ENCODE measurements at places on chromosomes 3 and 15.

DNA sequence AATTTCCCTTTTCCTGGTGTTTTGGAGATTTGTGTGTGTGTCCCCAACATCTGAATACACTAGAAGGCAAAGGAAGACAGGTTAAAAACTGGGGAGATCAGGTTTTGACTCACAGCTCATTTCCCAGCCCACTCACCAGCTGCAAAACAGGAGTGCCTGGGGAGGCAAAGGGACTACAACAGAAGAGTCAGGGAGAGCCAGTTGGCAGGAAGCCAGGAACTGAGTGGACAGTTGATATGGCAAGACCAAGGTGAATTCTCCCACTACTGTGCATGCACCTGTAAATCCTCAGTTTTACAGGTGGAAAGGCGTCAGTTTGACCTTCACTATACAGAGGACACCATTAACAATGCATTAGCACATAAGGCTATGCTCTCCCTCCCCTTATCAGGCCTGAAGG is 901.5 kb upstream of the SEMA6D start:
- DNase-seq: no peak

DNA sequence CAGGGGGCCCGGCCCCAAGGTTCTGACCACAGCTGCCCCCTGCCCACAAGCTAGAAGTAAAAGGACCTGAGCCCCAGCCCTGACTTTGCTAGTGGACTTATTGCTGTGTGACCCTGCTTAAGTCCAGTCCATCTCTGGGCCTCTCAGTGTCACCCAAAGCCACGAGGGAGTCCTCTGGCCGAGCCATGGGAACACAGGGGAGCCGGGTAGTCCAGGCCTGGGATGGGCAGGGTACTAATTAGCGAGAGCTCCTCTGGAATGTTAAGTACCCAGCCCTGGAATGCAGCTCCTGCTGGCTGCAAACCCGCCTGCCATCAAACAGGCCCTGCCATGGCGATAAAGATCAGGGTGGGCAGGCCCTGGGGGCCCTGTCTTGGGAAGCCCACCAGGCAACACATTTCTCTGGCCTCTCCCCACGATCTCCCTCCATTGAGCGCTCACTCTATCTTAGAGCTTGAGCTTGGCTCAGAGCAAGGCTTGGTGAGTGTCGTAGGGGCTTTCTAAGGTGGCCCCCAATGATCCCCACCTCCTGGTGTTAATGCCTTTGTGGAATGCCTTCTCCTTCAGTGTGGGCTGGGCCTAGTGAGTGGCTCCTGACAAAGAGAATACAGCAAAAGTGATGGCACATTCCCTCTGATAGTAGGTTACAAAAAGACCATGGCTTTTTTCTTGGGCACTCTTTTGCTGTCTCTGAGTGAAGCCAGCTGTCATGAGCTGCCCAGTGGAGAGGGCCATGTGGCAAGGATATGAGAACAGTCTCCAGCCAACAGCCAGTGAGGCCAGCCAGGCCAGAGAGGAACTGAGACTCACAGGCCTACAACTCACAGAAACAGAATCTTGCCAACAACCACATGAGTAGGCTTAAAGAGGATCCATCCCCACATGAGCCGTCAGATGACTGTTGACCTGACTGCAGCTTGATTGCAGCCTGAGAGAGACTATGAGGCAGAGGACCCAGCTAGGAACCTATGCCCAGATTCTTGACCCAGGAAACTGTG is 133.1 kb downstream of the SMAD6 start:
- DNase-seq: no peak

GRCh38 chr3:133464573-133464972 is 64.7 kb downstream of the BFSP2 start:
- no peak for DNase-seq

- no peak for DNase-seq
Observed at GRCh38 chr3:61227799-61228198, 23.5 kb downstream of the FHIT start.

GRCh38 chr15:63051156-63052066 is 8.9 kb downstream of the TPM1 start:
- no peak for DNase-seq

DNA sequence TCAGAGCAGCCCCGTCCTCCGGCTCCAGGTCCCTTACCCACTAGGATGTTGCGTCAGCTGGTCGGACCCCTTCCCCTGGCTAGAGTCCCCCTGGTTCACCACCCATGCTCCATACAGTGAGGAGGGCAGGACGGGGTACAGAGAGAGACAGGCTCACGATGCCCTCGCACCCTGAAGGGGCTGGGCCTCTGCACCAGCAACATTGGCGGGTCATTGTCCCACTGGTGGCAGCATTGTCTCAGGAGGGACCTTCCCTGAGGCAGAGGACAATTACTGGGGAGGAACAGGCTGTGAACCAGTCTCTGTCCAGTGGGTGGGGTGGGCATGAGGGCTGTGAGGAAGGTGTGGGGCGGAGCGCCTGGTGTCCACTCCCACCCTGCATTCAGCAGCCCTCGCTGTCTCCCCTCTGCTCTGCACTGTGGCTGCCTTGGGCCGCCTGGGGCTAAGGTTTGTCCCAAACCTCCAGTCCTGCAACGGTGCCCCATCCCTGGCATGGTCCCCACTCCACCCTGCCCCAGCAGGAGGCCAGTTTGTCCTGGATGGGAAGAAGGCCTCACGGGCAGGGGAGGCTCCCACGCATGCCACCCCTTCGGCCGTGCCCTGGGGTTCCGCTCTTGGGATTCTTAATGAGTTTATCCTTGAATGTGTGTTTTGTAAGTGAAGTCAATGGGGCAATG is 48.0 kb upstream of the KLF13 start:
- no peak for DNase-seq

GRCh38 chr3:57943525-57944495 is 64.4 kb upstream of the FLNB start:
- no peak for DNase-seq

DNA sequence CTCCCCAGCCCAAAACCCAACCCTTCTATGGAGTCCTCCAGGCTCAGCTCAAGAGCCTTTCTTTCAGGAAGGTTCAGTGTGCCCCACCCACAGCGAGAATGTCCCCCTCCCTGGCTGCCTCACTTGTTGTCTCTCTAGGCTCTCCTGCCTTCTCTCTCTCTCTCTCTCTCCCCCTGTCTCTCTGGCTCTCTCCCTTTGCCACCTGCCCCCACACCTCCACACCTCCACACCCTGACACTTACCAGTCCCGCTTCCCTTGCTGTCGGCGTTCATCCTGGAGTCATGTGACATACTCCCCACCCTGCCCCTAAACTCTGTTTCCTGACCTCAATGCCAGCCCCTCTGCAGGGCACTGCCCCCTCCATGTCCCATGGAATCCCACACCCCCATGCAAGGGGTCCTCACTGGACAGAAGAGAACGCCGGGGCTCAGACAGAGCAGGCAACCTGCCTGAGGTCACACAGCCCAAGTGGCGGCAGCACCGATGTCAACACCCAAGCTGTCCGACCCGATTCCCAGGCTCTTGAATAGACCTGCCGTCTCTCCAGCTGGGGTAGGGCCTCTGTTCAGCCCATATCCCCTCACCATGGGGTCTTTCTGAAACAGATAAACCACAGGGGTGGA is 28.5 kb upstream of the SLC6A6 start:
- no peak for DNase-seq

DNA sequence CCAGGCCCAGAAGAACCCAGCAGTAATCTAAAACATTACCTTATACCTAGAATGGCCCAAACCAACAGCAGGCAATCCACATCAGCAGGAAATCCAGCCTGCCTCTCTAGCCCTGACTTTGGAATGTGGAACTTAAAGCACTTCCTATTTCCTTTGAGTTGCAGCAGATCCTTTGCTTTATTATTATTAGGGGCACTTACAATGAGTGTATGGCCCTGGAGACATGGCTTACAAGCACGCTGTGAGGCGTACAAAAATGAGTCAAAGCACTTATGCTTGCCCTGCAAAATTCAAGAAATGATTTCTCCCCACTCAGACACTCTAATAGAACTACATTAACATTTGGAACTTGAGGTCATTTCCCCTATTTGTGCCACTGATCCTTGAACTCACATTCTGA is 9.5 kb upstream of the KNSTRN start:
- no peak for DNase-seq

DNA sequence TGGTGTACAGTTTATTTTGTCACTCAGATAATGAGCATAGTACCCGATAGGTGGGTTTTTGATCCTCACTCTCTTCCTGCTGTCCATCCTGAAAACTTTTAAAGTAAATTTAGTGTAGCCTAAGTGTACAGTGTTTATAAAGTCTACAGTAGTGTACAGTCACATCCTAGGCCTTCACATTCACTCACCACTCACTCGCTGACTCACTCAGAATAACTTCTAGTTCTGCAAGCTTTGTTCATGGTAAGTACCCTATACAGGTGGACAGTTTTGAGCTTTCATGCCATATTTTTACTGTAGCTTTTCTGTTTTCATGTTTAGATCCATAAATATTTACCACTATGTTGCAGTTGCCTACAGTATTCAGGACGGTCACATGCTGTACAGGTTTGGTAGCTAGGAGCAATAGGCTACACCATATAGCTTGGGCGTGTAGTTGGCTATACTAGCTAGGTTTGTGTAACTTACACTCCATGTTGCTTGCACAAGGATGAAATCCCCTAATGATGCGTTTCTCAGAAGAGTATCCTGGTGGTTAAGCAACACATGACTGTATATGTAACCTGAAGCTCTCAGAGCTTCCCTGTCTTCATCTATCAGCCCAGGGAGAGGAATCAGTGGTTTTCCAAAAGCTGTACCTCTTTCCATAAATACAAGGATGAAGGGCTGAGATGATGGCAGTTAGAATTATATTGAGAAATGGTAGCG is 87.6 kb upstream of the SLC25A26 start:
- no peak for DNase-seq

- DNase-seq: no peak
Observed at GRCh38 chr15:82128401-82129148, 82.8 kb upstream of the MEX3B start.

DNA sequence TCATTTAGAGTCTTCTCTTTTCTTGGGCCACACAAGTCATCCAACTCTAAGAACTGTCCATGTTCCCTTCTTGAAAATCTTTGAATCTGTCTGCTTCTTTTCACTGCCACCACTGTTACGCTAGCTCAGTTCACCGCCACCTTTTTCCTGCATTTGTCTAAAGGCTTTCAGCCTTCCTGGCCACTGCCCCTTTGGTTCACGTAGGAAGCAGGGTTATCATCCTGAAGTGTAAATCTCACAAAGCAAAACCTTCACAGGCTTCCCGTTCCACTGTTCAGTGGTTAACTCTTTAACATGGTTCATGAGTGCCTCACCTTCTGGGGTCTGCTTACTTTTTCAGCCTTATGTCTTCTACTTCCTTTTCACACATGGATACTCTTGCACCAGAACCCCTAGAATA is 26.3 kb upstream of the CCDC39 start:
- DNase-seq: no peak

- no peak for DNase-seq
Observed at GRCh38 chr15:64597477-64597822, 137.1 kb downstream of the ZNF609 start.

GRCh38 chr3:175839366-175840005 is 980.4 kb downstream of the NAALADL2 start:
- DNase-seq: no peak

- DNase-seq: peak; percentile 60
Observed at GRCh38 chr3:134600685-134601463, 49.9 kb downstream of the KY start.

GRCh38 chr3:126714921-126715320 is 10.9 kb downstream of the CHCHD6 start:
- no peak for DNase-seq

DNA sequence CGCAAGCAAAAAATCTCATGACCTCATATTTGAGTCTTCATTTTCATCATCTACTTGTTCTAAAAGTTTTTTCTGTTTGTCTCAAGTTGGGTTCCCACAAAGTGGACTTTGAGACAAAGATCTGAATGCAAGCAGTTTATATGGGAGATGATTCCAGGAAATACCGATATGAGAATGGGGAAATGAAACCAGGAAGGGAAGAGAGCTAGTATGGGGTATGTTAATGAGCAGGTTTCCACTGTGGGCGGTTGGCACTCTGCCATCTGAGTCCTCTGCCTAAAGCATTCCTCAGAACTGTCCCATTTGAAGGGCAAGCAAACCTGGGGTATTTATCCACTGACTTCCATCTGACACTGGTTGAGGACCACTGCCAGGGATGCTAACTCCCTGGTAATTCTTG is 8.8 kb downstream of the ADPRH start:
- DNase-seq: peak; percentile 15

DNA sequence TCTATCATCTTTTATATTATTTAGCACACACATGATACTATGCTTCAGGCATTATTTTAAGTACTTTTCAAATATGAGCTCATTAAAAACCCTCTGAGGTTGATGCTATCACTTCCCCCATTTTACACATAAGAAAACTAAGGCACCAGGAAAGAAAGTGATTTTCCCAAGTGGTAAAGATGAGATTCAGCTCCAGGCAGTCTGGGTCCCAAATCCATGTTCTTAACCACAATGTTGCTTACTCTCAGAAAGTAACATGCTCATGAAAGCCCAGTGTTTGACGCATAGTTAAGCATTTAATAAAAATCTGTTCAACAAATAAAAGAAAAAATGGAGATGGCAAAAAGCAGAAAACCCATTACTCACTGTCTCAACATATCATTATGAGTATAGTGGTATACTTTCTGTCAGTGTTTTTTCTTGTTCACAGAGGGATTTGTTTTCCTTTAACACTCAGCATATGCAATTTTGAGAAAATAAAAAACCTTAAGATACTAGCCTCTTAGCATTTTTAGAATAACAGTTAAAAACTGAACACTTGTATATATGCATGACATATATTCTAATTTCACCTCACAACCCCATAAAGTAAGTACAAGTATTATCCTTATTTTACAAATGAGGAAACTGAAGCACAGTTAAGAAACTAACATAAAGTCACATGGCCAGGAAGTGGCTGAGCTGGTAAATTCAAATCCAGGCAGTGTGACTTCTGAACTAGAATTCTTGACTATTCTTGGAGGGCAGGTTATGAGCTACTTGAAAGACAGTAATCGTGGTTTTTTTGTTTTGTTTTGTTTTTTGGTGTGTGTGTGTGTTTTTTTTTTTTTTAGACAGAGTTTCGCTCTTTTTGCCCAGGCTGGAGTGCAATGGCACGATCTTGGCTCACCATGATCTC is 10.4 kb downstream of the PEAK1 start:
- no peak for DNase-seq
